ENCODE measurements at places on chromosomes 6 and 20. TPM values are rescaled to one million over a fixed set of nuclear protein-coding genes. Genes with fewer than 3 reads are reported as not detected.

NUP43 gene
- 18.4 TPM for total RNA-seq

SMLR1 gene
- total RNA-seq, result not detected

CAGE1 gene
- not detected for total RNA-seq

DUSP15 gene
- total RNA-seq, result 11.2 TPM

PCK1 gene
- total RNA-seq, result 8.7 TPM

SLC2A10 gene
- total RNA-seq, result 3.5 TPM

SLC22A2 gene
- total RNA-seq, result not detected
